Ovary (tissue), 10 donors: ENCODE measurements at places on chromosomes 11 and 22.
A peak's percentile ranks its signal among the peaks of the same experiment; 100 is the strongest.

DNA sequence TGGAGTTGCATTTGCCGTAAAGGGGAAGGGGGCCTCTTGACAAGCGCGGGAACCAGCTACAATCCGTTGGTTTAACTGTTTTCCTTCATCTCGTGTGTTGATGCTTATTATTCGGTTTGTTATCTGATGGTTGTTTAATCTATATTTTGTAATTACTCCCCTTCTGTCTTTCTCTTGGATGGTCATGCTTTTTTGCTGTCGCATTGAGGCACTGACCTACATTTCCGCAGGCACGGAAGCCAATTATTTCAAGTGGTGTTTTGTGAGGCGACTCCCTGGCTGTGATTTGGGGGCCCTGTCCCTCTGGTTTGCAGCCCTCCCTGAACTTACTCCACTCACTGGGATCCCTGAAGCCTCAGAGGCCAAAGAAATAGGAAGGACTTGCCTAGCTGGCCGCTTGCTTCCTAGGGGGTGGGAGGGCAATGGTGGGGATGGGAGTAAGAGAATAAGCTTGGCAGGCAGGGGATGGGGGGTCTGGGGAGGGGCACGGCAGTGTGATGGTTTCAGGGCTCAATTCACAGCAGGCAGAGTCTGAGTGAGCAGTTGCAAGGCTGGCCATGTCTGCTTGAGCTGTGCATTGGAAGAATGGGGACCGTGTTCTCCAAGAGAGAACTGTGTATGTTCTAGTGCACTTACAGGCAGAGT lies 165.8 kb upstream of the B3GAT1 start:
- H3K27ac ChIP-seq: no peak overlapping the region
- no peaks in the 10 kb centered on the region for H3K27me3 ChIP-seq
- no peaks in the 10 kb centered on the region for H3K4me1 ChIP-seq
- DNase-seq: no peak

GRCh38 chr11:122229078-122229477 lies 113.1 kb upstream of the BLID start:
- H3K27me3 ChIP-seq: no peaks in the 10 kb centered on the region
- no peaks in the 10 kb centered on the region for H3K4me1 ChIP-seq

GRCh38 chr11:132588366-132588765 lies 943.9 kb downstream of the OPCML start:
- H3K4me3 ChIP-seq: no peak overlapping the region
- H3K36me3 ChIP-seq: no peaks in the 10 kb centered on the region
- H3K4me1 ChIP-seq: no peaks in the 10 kb centered on the region
- no peak overlapping the region for H3K27ac ChIP-seq

DNA sequence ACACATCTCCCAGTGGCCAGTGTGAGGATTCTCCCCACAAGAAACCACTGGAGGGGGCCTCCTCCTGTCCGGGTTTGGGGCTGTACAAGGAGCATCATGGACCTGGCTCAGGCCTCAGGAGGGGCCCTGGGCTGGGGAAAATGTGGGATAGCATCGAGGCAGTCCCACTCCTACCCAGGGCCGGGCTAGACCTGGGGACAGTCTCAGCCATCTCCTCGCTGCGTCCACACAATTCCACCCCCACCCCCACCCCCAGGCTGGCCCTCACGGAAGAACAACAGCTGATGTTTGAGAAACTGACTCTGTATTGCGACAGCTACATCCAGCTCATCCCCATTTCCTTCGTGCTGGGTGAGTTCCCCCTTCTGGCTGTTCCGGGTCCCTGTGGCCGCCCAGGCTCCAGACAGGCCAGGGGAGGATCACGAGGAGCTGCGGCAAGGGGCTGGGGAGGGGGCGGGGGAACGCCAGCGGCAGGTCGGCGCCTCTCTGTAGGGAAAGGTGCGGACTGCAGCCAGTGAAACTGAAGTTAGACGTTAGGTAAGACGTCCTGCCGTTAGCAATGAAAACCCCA lies 4.8 kb downstream of the BEST1 start:
- peak overlapping the region; percentile 47 for H3K4me3 ChIP-seq
- no peaks in the 10 kb centered on the region for H3K36me3 ChIP-seq
- H3K27ac ChIP-seq: peak overlapping the region; percentile 35
- no peaks in the 10 kb centered on the region for H3K27me3 ChIP-seq

DNA sequence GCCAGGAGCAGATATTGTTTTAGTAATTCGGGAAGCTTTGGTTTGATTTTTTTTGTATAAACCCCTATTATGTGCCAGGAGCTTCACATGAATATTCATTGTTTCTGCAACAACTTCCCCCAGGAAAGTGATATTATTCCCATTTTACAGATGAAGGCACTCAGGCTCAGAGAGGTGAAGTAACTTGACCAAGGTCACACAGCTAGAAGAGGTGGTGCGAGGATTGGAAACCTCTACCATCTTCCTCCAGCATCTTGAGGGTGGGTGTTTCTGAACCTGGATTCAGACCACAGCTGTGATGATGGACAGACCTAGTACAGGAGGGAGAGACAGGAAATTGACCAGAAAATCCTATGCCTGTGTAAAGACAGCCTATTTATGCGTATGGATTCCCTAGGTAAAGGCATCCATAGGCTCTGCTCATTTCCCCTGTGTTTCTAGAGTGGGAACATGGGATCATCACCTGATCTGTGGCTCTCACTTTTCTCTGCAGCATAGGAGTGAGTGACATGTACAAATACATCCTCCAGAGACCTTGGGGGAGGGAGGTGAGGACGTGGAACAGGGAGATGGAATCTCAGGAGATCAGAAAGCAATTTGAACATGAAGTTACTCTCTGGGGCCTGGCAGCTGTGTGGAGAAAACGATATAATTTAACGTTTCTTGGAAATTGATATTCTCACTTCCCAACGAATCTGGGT lies 81.4 kb downstream of the TSPAN18 start:
- H3K4me1 ChIP-seq: no peaks in the 10 kb centered on the region
- H3K36me3 ChIP-seq: no peaks in the 10 kb centered on the region
- no peak overlapping the region for H3K4me3 ChIP-seq
- no peak for DNase-seq
- no peak overlapping the region for H3K27ac ChIP-seq
